ENCODE measurements at places on chromosomes 11 and 22.

DNA sequence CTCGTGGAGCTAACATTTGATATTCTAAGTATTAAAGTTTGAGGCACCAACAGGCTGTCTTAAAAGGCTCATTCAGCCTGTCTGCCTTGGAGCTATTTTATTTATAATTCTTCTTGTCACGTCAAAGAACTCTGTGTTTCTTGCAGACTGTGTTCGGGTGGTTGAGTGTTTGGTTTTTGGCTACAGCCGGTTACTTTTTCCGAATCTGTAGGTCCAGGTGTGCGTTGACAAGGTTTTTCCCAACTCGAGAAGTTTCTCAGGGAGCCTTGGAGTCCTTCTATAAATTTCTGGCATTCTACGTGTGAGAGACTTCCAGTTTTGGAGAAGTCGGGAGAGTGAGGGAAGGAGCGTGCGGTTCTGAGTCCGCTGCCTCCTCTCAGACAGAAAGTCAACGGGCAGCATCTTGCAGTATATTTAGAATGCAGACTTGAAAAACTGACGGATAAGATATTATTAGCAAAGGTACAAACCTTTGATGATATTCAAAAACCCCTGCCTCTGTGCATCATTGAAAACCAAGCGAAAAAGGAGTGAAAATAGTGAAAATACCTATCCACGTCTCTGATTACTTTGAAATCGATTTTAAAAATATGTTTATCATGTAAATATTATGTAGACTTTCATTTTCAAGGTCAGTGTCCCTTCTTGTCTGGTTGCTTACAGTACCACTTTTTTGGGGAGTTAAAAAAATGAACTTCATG lies 85.2 kb upstream of the PPARA start:
- DNase-seq = no peak

GRCh38 chr11:72405009-72405408 lies 29.3 kb downstream of the CLPB start:
- DNase-seq = no peak

GRCh38 chr11:133078012-133078411 lies 454.3 kb downstream of the OPCML start:
- DNase-seq = no peak

DNA sequence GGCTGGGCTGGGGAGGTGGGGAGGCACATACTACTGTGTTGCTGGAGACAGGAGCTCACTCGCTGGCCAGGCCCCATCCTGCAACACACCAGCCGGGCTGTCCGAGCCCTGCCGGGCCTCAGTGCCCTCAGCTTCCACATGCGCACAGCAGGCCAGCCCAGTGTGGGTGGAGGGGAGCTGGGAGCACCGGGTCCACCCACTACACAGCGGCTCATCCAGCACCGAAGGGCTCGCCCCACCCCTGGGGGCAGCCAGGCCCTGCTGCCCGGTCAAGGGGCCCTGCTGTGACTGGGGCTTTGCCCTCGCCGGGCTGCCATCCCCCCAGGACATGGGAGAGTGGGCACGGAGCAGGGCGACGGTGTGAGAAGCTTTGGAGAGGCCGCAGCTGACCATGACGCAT lies 9.3 kb downstream of the TTLL8 start:
- no peak for DNase-seq

DNA sequence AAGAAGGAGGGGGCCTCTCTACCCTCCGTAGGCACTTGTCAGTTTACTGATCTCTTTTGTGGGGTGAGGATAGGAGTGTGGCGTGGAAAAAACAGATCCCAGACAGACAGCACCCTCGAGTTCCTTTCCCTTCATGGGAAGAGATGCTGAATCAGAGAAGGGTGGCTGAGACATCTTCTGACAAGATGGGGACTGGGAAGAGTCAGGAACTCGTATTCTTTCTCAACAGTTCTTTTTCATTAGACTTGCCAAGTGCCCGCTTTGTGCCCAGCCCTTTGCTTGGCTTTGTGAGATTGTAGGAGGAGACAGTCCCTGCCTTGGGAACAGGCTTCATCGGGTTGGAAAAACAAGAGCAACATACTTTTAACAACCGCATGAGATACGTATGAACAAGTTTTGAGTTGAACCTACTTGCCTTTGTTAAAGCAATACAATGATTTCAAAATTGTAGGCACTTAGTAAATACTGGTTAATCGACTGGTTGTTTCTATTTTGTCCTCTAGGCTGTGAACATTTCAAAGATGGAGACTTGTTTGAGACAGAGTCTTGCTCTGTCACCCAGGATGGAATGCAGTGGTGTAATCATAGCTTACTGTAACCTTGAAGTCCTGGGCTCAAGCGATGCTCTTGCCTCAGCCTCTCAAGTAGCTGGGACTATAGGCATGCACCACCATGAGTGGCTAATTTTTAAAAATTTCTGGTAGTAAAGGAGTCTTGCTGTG lies 1.1 kb downstream of the RRM1 start:
- no peak for DNase-seq

- no peak for DNase-seq
These were observed 49.1 kb downstream of the ARHGAP8 start for GRCh38 chr22:44801476-44801875.

DNA sequence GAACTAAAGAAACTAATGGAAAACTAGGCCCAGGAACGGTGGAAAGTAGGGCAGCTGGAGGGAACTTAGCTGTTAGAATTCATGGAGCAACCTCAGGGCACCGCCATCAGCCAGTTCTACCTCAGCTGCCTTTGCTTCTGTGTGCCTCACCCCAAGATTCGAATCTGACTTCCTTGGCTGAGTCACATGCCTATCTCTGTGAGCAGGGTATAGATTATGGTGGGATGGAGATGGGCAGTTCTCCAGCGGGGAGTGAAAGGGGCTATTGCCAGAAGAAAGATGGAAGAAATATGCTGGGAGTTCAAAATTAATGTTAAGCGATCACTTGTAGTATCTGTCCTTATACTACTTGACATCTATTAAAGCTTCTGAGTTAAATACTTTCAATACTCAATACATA lies 18.9 kb upstream of the VWA5A start:
- no peak for DNase-seq

DNA sequence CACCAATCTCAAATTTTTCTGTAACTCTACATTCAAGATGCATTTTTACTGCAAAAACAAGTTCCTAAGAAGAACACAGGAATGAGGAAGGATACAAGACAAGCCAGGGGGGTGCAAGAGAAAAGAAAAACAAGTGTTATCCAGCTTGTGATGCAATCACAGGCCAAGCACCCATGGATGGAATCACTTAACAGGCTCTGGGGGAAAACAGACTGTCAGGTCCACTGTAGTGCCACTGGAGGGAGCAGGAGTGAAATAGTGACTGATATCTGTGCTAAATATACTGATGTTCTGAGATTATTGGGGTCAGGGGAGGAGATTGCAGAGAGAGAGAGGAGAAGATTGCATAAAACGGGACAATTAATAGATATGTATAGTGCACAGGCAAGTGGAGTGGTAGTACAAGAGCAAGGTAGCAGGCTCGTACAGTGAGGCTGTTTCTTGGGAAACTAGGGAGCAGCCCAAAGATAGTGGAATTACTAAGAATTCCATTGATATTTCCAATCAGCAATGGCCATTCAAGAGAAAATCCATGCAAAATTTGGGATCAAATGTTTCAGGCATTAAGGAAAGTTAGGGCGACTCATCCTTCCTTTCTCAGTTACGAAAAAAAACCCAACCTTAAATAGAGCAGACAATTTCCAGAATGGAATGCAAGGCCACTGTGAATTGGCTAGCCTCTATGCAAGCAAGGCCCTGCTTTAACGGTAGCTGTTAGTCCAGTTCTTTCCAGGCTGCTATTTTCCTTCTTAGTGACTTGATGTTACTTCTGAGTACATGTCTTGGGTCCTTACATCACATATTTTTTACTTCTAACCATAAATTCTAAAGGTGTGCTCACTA lies 52.2 kb upstream of the CEP126 start:
- no peak for DNase-seq

DNA sequence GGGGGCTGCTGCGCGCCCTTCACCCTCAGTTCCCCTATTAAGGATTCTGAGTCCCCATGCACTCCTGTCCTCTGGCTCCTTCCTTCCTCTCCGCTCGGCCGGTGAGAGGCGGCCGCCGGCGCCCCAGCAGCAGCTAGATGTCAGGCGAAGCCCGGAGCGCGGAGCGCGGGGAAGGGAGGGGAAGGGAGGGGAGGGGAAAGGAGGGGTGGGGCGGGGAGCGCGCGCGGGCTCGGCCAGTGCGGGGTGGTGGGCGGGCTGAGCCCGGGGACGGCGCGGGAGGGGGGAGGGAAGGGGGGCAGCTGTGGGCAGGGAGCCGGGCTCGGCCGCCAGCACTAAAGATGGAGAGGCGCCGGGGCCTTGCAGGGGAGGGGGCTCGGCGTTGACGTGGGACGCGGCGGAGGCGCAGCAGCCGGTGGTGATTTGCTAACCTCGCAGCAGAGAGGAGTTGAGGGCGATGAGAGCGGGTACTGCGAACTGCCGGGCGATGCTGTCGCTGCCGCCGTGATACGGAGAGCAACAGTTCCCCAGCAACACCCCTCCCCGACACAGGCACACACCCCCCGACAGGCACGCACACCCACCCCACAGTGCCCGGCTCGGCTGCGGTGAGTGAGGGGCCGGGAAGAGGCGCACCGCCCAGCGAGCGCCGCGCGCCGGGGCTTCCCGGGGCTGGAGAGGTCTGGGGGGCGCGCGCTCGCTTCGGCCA lies at the start of gene ZBTB16:
Gene ZBTB16 (plus strand): TSS at position 434 of the 706 bp plus-strand sequence. CDS start 3,590 bp downstream, outside the sequence.
- no peak for DNase-seq

GRCh38 chr22:19730655-19731360 lies 7.5 kb downstream of the GP1BB start:
- DNase-seq = no peak

DNA sequence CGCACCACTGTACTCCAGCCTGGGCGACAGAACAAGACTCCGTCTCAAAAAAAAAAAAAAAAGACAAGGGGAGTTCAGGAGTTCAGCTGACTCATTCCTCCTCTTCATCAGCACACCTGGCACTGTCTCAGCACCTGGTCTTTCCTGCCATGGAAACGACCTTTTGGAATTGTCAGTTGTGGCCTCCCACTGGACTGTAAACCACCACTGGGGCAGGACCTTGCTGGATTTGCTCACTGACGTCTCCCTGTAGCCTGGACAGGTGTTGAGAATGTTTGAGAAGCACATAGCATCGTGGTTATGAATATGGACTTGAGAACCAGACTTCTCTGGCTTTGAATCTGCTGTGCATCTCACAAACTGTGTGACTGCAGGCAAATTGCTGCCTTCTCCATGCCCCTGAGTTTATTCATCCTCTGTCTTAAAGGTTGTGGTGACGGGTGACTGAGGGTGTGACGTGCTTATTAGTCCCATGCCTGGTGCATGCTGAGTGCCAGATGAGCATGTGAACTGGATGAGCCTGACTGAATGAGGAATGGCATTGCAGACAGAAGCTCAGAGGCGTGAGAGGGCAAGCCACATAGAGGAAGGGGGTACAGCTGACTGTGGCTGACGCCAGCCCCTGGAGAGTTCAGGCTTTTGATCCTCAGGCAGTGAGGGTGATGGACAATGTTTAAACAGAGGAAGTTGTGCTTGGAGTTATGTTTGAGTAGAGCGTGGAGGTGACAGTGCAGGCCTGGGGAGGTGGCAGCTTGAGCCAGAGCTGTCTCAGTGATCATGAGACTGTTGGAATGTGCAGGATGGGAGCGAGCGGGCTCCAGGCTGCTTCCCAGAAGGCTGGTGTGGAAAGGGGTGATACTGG lies 12.7 kb downstream of the TOM1 start:
- DNase-seq = no peak

GRCh38 chr22:25637032-25637431 lies 72.6 kb downstream of the GRK3 start:
- DNase-seq = no peak

DNA sequence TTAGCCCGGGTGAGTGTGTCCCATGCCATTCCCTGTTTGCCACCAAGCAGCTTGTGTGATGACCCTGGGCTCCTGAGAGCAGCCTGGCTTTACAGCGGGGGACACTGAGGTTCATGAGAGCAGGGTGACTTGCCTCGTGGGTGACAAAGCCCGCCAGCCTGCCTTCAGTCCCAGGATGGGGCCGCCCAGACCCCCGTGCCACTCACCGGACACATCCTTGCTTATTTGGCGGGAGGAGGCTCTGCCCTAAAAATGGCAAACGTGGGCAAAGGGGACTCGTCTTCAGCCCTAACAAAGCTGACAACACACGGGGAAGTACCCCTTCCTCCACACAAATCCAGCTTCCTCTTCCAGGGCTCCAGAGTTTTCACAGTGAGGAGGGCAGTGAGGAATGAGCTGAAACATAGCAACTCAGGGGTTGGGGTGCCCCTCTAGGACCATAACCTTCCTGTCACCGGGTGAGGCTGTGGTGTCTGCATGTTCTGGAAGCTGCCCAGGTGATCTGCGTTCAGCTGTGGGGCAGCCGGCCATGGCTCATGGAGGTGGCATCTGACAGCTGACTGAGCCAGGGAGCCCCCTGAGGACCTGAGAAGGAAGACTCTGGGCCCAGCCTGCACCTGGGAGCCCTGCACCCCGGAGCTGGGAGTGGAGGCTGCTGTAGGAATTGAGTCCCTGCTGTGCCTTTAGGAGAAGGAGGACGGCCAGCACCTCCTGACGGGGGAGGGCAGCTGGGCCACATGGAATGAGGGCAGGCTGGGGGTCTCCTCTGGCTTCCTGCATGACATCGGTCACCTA lies 16.7 kb downstream of the RIBC2 start:
- no peak for DNase-seq

DNA sequence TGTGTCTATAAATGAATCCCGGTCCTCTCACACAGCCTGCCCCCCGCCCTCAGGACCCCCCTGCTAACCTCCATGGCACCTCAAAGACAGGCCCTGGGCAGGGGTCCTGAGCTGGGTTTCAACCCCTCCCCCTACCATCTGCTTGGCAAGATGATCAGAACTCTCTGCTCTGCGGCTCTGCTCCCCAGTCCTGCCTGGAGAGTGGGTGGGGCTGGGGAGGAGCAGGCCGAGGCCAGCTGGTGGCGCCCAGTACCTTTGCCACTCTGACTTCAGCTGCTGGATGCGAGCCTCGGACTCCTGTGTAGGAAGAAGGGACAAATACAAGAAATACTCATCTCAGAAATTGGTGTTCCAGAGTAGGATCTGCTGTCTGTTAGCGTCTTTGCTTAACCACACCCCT lies 15.0 kb downstream of the SUN2 start:
- DNase-seq = no peak
